G401 (cell line): ENCODE measurements at places on chromosomes 11 and 22. TPM values are rescaled to one million over a fixed set of nuclear protein-coding genes. Genes with fewer than 3 reads are reported as not detected.

The AIFM3 gene
- 130 and 138 TPM in 2 replicates for total RNA-seq

The SCN4B gene
- not detected in 2 replicates for total RNA-seq

The RASD2 gene
- not detected in 2 replicates for total RNA-seq

The BCO2 gene
- 1.1 TPM in 1 of 2 replicates, not detected in the other for total RNA-seq

The APOC3 gene
- total RNA-seq = not detected in 2 replicates

The OR52I1 gene
- total RNA-seq = not detected in 2 replicates

GRCh38 chr11:9004183-9004926 is 554 bp upstream of the NRIP3 start:
- DNase-seq = peak; percentile 32

GRCh38 chr11:76334826-76335389 is 46.0 kb downstream of the THAP12 start:
- no peak for DNase-seq

GRCh38 chr22:36334081-36334820 is 53.5 kb downstream of the MYH9 start:
- no peak for DNase-seq

DNA sequence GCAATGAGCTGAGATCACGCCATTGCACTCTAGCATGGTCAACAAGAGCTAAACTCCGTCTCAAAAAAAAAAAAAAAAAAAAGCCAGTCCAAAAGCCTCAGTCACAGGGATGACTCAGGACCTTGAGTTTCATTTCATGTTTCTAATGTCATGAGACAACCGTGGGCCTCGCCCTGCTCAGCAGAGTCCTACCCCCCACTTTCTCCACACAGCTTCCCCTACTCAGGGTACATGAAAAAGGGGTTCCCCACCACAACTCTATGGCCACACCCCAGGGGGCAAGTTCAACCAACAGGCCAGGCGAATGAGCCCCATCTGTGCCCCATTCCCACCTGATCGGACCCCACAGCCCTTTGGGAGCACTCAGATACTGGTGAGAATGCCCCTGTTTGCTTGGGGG is 24.3 kb upstream of the ADA2 start:
- DNase-seq = no peak

GRCh38 chr22:22025320-22026156 is 43.0 kb upstream of the TOP3B start:
- no peak for DNase-seq
